Airway epithelial cell (primary cell): ENCODE measurements at places on chromosomes 13 and 19. TPM values are rescaled to one million over a fixed set of nuclear protein-coding genes. Genes with fewer than 3 reads are reported as not detected.

The EBI3 gene
- total RNA-seq = not detected in 2 replicates

The CDC37 gene
- 154 and 166 TPM in 2 replicates for total RNA-seq

The OR4F17 gene
- not detected in 2 replicates for total RNA-seq

The OR10H1 gene
- total RNA-seq = 0.21 TPM in 1 of 2 replicates, not detected in the other

The IL12RB1 gene
- total RNA-seq = not detected in 2 replicates

The GPR4 gene
- not detected in 2 replicates for total RNA-seq
